Activated CD8-positive, alpha-beta memory T cell treated with anti-CD3 and anti-CD28 coated beads, Interleukin-2, amount 50 U/mL, for 4 hours (primary cell): ENCODE measurements at places on chromosomes 12 and 14.

- no peak for DNase-seq
Observed at GRCh38 chr14:69484444-69485314, at the start of gene PLEKHD1. Gene PLEKHD1, plus strand, starts transcription at chr14:69484728. Its CDS starts 238 bp downstream, at chr14:69484966.

GRCh38 chr14:66163023-66163422, 323.1 kb upstream of the CCDC196 start:
- no peak for DNase-seq

- no peak for DNase-seq
Observed at GRCh38 chr14:68653108-68653507, 139.8 kb downstream of the ZFP36L1 start.

DNA sequence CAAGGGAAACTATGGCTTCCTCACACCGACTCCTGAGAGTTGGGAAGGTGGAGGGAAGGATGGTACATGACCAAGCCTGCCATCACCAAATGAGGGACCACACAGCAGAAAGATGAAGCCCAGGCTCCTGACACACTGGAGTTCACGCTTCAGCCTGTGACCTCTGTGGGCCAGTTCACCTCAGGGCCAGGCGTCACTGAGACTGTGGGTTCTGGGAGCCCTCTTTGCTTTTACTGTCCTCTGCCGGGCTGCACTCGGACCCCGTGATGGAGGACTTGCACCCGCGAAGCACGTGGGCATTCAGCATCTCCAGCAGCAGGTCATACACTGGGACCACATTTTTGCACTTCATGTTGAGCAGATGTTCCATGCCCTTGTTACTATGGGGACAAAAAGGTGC, 61.2 kb downstream of the ESR2 start:
- DNase-seq = no peak
